ENCODE measurements at places on chromosomes 1 and 21. TPM values are rescaled to one million over a fixed set of nuclear protein-coding genes. Genes with fewer than 3 reads are reported as not detected.

DNA sequence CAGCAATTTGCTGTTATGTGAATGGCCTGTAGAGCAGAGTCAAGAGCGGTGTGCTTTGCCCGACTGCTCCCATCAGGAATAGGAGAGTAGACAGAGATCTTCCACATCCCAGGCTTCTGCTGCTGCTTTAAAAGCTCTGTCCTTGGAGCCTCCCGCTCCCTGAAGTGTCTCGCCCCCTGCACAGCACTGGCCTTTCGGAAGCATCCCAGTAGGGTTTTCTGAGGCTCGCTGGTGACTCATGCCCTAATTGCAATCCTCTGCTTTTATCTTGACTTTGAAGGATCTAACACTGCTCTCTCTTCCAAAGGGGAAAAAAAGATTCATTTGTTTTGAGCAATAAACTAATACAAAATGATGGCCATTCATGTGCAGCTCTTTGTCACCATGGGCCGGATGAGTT, 13.3 kb upstream of the CD101 start:
- peak; percentile 38 for DNase-seq

DNA sequence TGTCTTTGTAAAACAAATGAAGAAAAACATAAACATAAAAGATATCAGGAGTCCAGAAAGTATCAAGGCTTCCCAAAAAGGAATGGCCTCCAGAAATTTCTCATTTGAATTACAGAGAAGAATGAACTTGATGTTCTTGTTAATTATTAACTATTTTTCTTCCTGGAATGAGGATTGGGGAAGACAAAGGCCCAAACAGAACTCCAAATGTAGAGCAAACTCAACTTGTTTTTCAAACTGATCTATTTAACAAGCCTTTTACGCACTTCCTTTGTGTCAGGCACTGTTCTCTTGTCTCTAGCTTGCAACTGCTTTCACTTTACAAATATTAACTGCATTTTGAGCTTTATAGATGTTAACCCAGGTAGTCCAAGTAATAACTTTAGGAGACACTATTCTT, 45.5 kb downstream of the LAMC2 start:
- DNase-seq = no peak

GRCh38 chr1:101075926-101076325, 50.3 kb upstream of the DPH5 start:
- no peak for DNase-seq

DNA sequence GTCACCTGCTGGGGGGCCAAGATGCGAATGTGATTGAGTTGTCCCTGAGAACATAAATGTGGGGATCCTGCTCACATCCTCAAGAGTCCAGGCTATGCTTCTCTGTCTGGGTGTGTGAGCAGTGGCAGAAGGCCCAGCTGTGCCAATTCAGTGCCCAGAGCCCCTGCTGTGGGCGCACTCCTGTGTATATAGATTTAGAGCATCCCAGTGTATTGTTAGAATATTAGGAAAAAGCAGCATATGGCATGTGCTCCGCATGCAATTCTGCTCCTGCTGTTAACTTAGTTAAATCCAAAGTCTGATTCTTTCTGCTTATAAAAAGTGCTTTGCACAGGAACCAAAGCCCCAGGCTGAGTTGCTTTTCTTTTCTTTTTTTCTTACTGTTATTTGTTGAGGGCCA, 37.8 kb downstream of the FAM78B start:
- no peak for DNase-seq

DNA sequence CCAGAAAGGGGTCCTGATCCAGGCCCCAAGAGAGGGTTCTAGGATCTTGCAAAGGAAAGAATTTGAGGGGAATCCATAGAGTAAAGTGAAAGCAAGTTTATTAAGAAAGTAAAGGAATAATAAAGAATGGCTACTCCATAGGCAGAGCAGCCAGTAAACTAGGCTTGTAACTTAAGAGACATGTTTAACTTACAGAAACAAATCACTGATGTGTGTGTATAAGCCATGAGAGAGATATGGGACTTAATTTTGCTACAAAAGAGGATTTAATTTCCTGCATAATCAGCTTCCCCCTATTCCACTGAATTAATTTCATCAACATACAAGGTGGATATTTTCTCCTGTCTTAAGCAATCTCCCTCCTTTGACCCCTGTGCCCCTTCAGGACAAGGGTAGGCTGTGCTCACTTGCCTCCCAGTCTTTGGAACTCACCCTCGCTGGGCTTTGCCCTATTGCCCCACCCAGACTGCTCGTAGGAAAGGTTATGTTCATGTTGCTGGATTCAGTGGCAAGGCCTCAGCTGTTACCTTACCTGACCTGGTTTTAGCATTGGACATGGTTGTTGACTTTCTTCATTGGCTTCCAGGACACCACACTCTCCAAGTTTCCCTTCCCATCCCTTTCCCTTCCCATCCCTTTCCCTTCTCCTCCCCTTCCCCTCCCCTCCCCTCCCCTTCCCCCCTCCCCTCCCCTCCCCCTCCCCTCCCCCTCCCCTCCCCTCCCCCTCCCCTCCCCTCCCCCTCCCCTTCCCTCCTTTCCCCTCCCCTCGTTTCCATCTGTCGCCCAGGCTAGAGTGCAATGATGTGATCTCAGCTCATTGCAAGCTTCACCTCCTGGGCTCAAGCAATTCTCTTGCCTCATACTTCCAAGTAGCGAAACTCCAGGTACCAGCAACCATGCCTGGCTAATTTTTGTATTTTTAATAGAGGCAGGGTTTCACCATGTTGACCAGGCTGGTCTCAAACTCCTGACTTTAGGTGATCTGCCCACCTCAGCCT, 44.6 kb downstream of the TBCE start:
- no peak for DNase-seq

DNA sequence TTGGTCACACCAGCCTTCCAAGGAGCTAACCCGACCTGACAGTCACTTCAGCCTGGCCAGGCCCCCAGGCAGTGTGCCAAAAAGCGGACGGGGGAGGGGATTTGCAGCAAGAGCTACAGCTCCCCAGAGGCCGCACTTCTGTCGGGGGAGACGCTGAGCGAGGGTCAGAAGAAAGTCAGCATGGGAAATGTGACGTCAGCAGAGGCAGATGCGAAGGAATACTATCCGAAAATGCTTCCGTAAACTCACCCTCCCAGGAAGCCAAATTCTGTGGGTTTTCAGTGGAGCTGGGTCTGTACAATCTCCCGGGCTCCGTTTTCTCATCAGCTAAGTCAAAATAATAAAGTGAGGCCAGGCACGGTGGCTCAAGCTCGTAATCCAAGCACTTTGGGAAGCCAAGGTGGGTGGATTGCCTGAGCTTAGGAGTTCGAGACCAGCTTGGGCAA, 28.5 kb upstream of the ECE1 start:
- DNase-seq = peak; percentile 93

- DNase-seq = no peak
These were observed 7.4 kb downstream of the SPRR5 start for GRCh38 chr1:152954436-152954835.

- DNase-seq = no peak
These were observed 73.9 kb upstream of the RGL1 start for GRCh38 chr1:183730886-183731573.

GRCh38 chr1:157965584-157965983, 27.9 kb upstream of the KIRREL1 start:
- DNase-seq = no peak

DNA sequence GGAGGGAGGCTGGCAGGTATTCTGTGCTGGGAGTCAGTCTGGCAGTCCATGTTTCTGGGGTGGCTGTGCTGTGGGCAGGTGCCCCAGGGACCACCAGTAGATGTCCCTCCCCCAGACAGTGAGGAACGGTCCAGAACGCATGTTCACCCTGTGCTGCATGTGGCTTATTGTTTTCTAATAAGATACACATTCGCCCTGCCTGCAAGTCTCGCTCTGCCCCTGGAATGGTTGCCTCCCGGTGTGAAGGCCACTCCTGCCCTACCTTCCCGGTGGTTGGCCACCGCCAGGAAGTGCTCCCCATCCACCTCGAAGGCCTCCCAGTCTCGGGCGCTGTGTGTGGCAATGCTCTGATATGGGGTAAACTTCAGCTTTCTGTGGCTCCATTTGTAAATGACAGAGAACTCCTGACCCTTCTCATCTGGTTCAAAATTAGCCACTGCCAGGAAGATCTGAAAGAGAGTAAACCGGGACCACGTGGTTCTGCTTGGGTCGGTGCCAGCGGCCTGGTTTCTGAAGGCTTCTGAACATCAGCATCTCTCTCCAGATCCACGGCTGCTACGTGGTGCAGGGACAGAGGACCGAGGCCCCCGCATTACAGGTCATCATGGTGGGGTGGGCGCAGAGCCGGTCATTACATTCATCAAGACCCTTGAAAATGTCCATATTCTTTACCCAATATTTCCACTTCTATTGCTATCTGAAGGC, 14.5 kb downstream of the KRTAP10-1 start:
- peak; percentile 6 for DNase-seq

DNA sequence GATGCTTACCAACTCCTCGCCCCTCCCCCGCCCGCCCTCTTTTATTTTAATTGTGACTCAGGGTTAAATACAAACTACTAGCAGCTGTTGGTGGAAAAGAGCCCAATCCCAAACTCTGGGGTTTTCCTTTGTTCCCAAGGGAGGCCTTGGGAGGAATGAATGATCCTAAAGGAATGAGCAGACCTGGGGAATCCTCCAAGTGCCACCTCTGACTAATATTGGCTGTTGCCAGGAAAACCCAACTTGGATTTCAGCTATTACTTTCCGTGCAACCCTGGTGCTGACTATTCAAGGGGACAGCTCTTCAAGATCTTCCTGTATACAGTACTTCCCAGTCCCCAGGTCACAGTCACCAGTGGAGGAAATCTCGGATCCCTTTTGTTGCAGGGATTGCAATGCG, 1.3 kb upstream of the S100A10 start:
- DNase-seq = no peak

DNA sequence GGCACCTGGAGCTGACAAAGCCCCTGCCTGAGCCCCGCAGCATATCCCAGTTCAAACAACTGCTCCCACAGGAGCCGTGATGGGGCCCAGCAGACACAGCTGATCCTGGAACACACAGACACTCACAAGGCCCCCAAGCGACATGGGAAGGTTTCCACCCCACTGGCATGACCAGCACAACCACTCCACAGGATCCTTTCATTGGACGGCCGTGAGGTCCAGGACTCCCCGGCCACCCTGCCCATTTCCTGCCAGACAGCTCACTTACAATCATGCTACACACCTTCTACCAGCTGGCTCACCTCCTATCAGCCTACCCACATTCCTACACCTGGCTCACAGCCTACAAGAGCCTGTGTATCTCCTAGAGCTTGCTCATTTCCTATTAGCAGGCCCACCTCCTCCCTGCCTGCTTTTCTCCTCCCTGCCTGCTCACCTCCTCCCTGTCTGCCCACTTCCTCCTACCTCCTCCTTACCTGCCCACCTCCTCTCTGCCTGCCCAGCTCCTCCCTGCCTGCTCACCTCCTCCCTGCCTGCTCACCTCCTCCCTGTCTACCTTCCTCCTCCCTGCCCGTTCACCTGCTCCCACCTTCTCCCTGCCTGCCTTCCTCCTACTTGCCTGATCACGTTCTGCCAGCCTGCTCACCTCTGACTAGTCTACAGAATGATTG, 73.9 kb downstream of the MATN1 start:
- no peak for DNase-seq

GRCh38 chr1:162916407-162916806, 55.4 kb upstream of the CCDC190 start:
- no peak for DNase-seq

DNA sequence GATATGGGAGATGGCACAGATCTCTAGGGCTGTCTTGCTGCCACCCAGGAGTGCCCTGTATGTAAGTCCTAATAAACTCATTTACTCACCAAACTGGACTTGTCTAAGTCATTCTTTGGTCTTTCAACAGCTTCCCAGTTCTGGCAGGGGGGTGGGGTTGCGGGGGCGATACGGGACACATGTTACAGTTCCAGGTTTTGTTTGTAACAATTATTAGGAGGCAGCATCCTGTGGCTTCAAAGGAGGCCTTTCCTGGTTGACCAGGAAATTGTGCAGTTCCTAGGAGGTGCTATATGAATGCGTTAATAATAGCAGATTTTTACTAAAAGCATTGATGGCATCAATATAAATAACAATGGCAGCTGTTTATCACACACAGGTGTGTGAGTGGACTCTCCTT, 42.7 kb upstream of the TRIM45 start:
- DNase-seq = no peak

GRCh38 chr1:192604979-192605620, 29.5 kb downstream of the RGS1 start:
- DNase-seq = no peak

GRCh38 chr1:54838565-54839180, 37.5 kb upstream of the TTC22 start:
- no peak for DNase-seq

DNA sequence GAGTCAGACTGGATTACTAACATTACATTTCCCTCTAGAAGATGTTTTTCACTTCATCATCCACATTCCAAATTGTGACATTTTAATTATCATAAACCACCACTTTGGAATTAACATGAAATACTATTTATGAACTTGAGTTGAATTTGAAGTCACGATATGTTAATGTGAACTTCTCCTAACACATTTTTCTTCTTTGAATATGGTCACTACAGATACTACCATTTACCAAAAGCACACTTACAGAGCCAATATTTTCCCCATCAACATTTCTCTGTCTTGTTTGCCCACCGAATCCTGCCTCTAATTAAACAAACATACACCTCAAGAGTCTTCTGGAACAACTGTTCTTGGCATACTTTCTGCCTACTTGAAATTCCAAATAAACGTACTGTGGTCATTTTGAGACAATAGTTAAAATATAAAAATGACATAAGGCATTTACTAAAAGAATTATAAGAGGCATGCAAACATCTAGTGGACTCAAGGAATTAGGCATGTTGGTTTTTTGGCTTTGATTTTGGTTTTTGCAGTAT, 177.4 kb downstream of the AKT3 start:
- no peak for DNase-seq

Gene LMOD1
- 9.2 TPM for total RNA-seq

Gene ITGB2
- total RNA-seq = 18.6 TPM

Gene CNIH3
- total RNA-seq = 1.1 TPM

Gene INTS3
- 34.3 TPM for total RNA-seq

Gene PALMD
- total RNA-seq = 123 TPM

Gene CR2
- not detected for total RNA-seq

Gene RSPH1
- not detected for total RNA-seq

Gene ZMPSTE24
- total RNA-seq = 33.8 TPM

Measured in left ventricle myocardium inferior (tissue), 1 donor.